ENCODE measurements at places on chromosomes 1 and 21.
A peak's percentile ranks its signal among the peaks of the same experiment; 100 is the strongest.

GRCh38 chr1:37465593-37466517 lies 8.5 kb upstream of the ZC3H12A start:
- DNase-seq = no peak

GRCh38 chr21:42195378-42196031 lies 23.4 kb upstream of the ABCG1 start:
- peak; percentile 66 for DNase-seq

DNA sequence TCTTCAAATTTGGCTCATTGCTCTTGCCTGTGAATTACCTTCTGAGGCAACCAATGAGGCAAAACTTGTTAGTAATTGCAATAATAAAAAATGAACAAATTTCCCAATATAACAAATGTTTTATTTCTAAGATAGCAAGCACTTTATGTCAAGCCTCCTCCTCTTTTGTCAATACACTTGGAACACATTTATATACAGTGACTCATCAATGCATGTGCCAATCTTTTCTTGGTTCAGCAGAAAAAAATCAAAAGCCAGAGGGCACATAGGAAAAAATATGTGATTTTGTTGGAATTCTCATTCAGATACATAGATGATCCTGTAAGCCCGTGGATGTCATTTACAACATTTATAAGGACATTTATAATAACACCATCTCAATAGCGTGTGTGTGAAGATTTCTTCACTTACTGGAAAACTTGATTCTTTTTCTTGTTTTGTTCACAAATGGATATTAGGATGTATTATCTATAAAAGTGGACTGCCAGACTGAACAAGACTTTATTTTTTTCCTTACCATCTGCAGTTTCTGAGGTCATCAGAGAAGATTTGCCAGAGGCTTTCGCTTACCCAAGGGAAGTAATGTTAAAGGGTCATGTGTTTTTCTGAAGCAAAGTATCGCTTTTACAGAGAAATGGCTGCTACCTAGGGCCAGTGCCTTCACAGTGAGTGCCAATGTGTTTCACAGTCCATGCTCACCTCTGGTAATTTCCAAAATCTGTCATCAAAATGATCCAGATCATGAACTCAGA lies 645.7 kb upstream of the PTBP2 start:
- no peak for DNase-seq

DNA sequence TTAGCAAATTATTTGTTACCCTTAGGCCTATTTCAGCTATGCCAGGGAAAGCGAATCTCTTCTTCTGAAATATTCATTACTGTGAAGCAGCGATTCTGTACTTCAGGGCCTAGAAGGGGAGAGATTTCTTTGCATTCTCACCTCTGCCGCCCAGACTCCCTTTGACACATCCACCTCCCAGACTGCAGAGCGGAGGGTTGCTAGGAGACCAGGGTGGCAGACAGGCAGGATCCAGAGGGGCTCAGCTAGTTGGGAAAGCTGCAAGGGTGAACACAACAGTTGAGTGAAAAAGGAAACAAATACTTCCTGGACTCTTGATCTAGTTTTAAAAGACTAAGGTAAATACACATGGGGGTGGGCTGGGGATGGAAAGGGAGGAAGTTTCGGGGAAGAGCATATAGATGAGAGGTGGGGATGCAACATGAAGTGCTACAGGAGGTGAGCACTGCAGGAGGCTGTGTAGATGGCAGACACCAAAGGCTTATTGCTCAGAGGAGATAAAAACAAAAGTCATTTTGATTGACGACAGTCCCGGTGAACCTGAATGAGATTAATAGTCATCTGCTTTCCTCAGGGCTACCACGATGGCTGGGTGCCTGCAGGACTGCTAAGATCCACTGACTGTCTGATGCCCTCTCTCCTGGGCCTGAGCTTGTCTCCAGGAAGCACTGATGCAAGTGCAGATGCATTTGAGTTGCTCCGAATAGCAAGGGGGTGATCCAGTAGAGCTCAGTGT lies 26.4 kb upstream of the RAB3GAP2 start:
- no peak for DNase-seq

- DNase-seq = no peak
These were observed 27.3 kb downstream of the CDCP2 start for GRCh38 chr1:54125386-54126070.

GRCh38 chr1:214085325-214085724 lies 97.6 kb downstream of the PROX1 start:
- no peak for DNase-seq

DNA sequence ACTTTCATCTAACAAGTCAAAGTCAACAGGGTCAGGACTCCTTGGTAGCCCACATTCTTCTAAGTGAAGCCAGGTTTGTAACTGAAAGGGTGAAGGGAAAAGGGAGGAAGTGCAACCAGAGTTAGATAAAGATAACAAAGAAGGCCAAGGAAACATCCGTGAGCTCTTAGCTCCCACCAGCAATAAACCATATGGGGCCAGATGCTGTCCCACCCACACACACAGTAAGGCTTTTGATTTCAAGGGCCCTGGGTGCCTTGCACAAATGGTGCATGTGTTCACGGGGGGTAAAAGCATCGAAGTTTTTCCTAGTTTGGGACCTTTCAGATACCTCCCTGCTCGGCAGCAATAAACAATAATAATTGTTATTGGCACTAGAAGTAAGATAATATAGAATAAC lies 5.1 kb upstream of the TIAM1 start:
- DNase-seq = no peak

DNA sequence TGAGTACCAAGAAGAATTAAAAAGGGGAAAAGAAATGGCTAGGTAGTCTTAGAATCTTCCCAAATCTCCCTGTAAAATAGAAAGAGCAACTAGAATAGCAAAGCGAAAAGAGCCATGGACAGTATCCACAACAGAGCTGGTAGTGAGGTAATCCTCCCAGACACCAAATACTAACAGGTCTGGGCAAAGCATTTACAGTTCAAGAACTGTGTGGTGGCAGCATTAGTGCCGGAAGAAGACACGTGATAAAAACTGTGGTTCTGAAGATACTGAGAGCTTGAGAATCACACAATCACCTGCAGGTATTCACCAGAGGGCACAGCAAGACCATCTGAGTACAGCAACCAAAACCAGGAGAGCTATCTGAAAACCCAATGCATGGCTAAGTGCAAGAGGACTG lies 31.8 kb upstream of the OLIG2 start:
- no peak for DNase-seq

DNA sequence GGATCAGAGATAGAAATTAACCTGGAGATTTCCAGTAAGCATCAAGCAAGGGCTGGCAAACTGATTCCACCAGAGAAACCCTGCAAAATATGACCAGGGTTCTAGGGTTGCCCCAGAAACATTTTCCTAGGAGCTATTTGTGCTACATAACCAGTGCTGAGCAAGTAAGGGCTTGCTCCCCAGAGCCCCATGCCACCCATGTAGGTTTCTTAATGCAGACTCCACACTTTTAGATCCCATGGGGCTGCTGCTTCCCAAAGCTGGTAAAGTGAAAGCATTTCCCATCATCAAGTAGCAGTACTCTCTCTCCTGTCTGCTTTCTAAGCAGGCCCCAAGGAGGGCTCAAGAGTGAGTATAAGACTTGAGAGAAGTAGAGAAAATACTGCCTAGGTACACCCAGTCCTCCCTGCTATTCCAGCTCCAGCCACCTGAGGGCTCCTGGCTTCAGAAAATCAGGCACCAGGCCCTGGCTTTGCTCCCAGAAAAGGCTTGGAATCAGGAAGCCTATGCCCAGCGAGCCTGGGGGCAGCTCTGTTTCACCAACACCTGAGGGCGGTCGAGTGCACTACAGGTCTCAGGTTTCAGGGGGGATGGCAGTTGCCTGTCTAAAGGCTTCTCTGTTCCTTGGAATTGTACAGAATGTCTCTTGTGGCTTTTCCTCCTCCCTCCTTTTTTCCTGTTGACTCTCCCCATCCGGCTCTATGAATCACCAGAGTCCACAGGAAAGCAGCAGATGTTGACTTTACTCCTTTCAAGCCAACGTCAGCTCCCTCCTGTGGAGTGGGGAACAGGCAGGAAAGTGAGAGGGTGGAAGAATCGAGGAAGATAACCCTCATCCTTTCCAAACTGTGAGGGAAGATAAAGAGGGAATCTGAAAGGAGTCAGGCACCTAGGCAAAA lies 6.2 kb upstream of the ANKRD35 start:
- peak; percentile 48 for DNase-seq

DNA sequence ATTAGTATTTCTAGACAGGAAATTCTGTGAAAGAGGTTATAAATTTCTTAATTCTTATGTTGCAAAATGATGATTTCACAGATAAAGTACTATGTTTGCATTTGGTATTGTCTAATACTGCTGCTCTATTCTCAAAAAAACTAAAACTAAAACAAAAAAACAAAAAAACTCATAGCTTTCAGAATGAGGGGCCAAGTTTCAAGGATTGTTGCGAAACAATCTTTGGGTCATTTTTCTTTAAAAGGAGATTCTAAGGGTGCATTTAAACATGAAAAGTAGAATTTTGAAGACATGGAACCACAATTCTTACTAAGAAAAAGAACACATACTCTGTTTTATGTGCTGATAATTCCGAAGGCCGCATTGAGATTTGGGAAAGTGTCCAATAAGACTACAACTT lies 645.1 kb downstream of the ADGRL2 start:
- DNase-seq = no peak

- DNase-seq = peak; percentile 45
These were observed 5.2 kb upstream of the DMRTB1 start for GRCh38 chr1:53454019-53454418.

Measured in HL-60 (cell line).